ENCODE measurements at places on chromosomes 5 and 9. TPM values are rescaled to one million over a fixed set of nuclear protein-coding genes. Genes with fewer than 3 reads are reported as not detected.

- DNase-seq: no peak
Observed at GRCh38 chr9:126633881-126634558, 20.3 kb downstream of the LMX1B start.

- no peak for DNase-seq
Observed at GRCh38 chr9:6739218-6739617, 18.6 kb upstream of the KDM4C start.

GRCh38 chr5:136103118-136103517, 29.5 kb upstream of the SMAD5 start:
- DNase-seq: no peak

GRCh38 chr5:98816582-98817222, 43.2 kb downstream of the RGMB start:
- no peak for DNase-seq

Gene LECT2
- not detected for polyA plus RNA-seq

Gene IL5
- polyA plus RNA-seq: not detected

Gene NELFB
- 27.9 TPM for polyA plus RNA-seq

Gene NPR3
- polyA plus RNA-seq: not detected

Gene RARS1
- 4.3 TPM for polyA plus RNA-seq

Measured in naive B cell (primary cell).